Activated T-helper 17 cell treated with anti-CD3 and anti-CD28 coated beads, Interleukin-2, amount 50 U/mL, for 72 hours (primary cell): ENCODE measurements at places on chromosomes 13 and 19. TPM values are rescaled to one million over a fixed set of nuclear protein-coding genes. Genes with fewer than 3 reads are reported as not detected.
A peak's percentile ranks its signal among the peaks of the same experiment; 100 is the strongest.

The NCR1 gene
- not detected for total RNA-seq

The JSRP1 gene
- total RNA-seq: 0.61 TPM

The IGFL1 gene
- not detected for total RNA-seq

The TEX26 gene
- not detected for total RNA-seq

The MAMSTR gene
- 1.7 TPM for total RNA-seq

DNA sequence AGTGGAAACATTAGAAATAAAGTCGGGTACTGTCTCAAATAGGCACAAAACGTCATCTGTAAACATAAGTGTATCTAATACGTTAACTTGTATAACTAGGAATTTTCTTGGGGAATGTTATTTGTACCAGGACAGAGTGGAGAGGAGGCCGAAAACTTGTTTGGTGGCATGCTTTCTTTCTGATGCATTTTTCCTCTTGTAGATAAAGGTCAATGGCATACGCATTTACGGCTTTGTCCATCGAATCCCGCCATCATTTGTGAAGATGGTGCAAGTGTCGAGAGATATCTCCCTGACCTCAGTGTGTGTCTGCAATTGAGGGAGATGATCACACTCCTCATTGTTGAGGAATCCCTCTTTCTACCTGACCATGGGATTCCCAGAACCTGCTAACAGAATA is 4.7 kb downstream of the LGALS13 start:
- ATAC-seq: no peak

DNA sequence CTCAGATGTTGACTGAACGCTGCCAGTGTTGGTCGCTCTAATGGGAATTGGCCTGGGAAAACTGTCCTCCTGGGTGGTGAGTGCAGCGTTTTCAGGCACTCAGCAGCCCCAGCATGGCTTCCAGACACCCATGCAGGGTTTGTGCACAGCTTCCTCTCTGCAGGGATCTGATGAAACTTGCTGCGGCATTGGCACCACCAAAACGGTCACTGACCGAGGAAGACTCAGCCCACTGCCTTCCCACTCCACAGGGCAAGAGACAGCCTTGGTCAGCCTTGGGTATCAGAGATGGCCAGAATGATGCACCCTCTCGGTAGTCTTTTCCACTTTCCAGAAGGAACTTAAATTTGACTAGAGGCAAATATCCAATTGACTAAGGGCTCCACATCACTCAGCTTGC is 398.9 kb downstream of the IRS2 start:
- no peak for ATAC-seq

GRCh38 chr13:66427458-66427861 is 802.7 kb downstream of the PCDH9 start:
- no peak for ATAC-seq

- no peak for ATAC-seq
Measured at GRCh38 chr19:33345163-33345562, 28.3 kb upstream of the CEBPG start.

- ATAC-seq: no peak
Measured at GRCh38 chr19:10120538-10121189, 965 bp upstream of the EIF3G start.

DNA sequence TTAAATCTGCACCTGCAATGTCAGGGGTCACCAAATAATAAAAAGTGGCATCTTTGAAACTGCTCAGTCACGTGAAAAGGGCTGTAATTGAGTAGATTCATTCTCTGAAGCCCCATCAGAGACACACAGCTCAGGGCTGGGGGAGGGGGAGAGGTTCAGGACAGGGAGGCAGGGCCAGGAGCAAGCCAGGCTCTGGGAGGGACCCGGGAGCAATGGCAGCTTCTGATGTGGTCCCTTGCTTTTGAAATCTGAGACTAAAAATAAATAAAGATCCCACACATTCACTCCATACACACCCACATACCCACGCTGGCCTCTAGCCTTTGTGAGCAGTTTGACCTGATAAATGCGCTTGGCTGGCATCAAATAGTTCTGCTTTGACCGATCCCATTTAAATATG is 32.8 kb downstream of the GSX1 start:
- no peak for ATAC-seq

GRCh38 chr19:16106121-16106520 is 5.6 kb upstream of the RAB8A start:
- ATAC-seq: peak; percentile 62

DNA sequence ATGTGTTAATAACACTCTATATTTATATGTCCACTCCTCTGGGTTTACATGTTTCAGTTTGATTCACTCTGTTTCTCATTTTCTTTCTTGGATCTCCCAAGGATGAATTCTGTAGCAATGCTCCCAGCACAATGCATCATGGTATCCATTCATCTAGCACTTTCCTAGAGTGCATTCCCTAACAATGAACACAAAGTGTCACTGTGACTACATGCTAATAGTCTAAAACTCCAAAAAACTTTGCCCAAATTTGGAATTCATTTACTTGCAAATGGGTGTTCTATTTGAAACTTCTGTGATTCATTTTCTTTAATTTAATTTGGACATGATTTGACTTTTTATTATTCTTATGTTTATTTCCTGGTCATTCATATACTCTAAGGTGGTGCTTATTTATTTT is 286.3 kb downstream of the POU4F1 start:
- no peak for ATAC-seq

DNA sequence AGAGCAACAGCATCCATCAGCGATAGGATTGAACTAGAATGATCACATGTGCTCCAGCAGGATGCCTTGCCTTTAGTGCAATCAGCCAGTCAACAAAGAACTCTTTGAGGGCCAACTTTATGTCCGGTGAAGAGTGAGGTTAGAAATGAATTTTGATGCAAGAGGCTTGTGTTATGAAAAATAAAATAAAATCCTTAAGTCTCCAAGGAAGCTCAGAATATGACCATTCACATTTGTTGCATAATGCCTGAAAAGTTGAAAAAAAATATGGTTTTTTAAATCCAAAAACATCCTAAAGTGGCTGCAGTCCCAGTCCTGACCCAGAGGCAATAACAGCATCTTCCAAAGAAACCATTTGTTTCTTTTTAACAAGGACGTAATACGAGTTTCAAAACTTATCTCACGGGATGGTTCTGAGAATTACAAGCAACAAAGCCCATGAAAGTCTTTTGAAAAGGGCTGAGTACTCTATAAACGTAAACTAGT is 61.3 kb downstream of the DCLK1 start:
- ATAC-seq: no peak

DNA sequence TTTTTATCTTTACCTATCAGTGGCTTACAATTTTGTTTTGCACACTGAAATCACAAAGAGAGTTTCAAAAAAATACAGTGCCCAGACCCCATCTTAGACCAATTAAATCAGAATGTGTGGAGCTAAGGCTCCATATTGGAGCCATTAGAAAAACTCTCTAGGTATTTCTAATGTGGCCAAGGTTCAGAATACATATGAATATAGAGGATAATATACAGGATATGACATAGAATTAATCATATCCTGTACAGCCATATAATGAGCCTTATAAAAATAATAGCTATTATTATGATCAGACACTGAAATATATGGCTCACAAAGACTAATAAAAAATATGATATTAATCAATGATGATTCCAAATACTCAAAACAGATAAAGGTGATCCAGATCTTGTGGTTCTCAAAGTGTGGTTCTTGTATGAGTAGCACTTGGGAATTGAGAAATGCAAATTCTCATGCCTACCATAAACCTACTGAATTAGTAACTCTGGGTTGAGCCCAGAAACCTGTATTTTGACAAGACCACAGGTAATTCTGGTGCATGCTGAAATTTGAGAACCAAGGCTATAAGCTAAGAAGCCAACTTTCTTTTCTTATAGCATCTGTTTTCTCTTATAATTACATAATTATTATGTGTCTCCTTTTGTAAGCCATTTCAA is 408.0 kb downstream of the DIAPH3 start:
- ATAC-seq: peak; percentile 55

GRCh38 chr19:35657904-35658700 is 8.2 kb upstream of the UPK1A start:
- peak; percentile 54 for ATAC-seq

DNA sequence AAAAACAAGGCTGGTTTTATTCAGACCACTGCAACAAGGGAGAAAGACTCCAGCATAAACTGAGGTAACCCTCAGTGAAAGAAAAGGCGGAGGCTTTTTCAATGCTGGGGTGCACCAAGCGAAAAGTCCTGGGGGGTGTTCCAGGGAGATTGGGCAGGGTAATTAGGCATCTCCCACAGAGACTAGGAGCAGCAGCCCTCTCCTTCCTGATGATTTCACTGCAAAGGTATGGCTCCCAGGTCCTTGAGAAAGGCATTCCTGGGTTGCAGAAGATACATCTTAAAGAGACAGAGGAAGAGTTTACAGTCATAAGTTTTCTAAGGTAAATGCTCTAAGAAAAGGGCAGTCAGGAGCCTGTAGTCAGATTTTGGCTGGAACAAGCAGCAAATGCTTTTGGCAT is 412.0 kb downstream of the FOXO1 start:
- ATAC-seq: no peak

DNA sequence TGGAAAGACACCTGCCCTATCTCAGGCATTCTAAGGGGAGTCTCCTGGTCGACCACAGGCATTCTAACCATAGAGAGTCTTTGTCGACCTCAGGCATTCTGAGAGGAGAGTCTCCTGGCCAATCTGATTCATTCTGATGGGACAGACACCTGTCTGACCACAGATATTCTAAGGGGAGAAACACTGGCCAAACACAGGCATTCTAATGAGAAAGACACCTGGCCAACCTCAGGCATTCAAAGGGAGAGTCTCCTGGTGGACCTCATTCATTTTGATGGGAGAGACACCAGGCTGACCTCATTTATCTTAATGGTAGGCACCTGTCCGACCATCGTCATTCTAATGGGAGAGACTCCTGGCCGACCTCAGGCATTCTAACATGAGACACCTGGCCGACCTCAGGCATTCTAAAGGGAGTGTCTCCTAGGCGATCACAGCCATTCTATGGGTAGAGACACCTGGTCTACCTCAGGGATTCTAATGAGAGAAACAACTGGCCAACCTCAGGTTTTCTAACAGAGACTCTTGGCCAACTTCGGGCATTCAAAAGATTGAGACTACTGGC is 1351.5 kb downstream of the UQCRFS1 start:
- no peak for ATAC-seq

DNA sequence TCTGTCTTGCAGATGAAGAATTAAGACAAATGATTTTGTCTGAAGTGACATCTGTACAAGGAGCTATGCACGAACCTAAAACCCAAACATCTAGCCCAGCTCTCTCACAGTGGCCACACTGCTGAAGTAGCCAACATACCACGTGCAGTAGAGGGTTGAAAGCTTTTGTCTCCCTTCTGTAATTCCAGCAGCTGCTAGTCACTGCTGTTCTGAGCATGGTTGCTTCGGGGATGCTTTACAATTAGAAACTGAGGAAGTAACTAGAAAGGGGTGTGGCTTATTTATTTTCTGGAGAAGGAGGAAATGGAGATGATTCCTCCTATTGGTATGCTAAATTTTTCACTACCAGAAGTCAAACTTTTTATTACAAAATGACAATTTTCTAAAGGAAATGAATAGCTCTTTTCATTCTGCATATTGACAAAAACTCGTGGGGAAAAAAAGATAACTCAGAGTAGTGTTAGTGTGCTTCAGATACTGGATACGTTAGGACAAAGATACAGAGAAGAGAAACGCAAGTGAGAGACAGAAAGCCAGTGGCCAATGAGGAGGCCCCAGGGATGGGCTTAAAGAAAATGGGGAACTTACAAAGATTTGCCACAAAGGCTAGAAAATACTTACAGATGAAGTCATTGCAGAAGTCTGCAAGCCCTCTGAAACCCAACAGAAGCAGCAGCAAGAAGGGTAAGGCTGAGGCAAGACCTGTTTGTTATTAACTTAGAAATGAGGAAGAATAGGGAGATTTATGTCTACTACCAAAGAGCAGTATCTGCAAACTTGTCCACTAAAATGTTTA is 192.7 kb upstream of the MIR17HG start:
- no peak for ATAC-seq

DNA sequence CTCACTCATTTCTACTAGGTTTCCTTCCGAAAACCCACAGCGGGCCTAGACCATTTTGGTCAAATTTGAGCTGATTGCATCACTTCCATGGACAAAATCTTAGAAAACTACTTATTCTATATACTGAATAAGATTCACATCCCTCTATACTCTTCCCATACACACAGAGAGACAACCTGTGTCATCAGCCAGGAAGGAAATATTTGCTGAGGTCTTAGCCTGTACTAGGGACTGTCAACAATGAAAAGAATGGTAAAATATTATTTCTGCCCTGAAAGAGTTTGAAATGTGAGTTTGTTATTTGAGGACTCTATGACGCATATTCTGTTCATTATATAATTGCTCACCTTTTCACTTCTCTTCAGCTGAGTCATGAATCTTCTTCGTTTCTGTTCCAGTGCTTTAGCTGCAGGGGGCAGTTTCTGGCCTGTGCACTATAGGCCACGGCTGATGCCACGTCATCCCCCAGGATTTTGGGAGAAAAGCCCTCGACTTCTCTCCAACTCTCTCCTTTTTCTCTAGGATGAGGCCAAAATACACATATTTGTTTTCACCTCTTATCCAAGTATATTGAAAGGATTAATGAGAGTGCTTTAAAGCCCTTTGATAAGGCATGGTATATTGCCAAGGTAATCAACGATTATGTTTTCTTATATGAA is 47.7 kb downstream of the GSX1 start:
- ATAC-seq: no peak

DNA sequence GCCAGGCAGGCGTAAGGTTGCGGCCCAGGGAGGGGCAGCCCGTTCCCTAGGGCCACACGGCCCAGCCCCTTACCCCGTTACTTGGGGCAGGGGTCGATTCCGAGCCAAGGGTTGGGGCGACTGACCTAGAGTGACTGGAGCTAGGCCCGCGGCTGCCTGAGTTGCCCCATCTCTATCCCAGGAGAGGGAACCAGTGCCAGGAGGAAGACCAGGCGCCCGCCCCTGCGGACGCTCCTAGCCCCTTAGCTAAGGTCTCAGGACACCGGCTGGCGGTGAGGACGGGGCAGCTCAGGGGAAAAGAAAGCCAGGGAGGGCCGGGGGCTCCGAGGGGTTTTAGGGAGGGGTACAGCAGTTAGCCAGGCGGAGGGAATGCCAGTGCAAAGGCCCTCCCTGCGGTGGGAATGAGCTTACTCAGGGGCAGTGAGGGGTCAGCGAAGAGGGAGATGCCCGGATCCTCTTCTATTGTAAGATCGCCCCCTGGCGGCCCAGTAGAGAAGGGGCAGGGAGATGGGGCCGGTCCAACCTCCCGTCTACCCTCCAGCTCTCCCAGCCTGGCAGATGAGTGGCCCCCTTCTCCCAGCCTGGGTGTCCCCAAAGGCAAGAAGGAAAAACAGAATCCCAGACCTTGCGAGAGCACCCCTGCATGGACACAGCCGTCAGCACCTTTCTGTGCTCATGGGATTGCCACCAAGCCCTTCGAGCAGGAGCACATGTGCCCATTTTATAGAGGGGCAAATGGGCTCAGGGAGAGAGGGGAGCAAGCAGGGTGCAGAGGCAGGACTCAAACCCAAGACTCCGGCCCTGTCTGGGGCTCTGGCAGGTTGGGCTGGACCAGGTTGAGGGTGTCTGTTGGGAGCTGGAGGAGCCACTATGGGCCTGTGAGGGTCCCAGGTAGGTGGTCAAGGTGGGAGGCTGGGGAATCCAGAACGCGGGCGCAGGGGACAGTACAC is 16.3 kb downstream of the CILP2 start:
- ATAC-seq: peak; percentile 76
